Urinary bladder (tissue), 4 donors: ENCODE measurements at places on chromosomes 5 and 9. TPM values are rescaled to one million over a fixed set of nuclear protein-coding genes. Genes with fewer than 3 reads are reported as not detected.

- no peak for DNase-seq
Observed at GRCh38 chr5:116355819-116356601, 218.6 kb downstream of the SEMA6A start.

DNA sequence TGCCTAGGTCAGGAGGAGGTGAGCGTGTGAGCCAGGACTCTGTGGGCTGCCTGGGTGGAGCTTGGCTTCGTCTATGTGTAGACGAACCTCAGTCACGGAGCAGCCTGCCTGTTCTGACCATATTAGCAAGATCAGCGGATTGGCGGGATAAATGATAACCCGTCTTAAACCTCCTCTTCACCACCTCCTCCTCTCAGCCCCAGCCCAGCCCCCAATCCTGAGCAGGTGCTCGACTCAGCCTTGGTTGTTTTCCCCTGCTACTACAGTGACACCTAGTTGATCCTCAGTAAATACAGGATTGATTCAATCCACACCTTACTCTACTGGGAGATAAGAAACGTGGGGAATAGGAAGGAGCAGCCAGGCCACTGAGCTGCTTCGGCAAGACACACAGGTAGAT is 286.1 kb downstream of the IRX2 start:
- no peak for DNase-seq

GRCh38 chr5:154571325-154572035 is 93.5 kb upstream of the HAND1 start:
- no peak for DNase-seq

DNA sequence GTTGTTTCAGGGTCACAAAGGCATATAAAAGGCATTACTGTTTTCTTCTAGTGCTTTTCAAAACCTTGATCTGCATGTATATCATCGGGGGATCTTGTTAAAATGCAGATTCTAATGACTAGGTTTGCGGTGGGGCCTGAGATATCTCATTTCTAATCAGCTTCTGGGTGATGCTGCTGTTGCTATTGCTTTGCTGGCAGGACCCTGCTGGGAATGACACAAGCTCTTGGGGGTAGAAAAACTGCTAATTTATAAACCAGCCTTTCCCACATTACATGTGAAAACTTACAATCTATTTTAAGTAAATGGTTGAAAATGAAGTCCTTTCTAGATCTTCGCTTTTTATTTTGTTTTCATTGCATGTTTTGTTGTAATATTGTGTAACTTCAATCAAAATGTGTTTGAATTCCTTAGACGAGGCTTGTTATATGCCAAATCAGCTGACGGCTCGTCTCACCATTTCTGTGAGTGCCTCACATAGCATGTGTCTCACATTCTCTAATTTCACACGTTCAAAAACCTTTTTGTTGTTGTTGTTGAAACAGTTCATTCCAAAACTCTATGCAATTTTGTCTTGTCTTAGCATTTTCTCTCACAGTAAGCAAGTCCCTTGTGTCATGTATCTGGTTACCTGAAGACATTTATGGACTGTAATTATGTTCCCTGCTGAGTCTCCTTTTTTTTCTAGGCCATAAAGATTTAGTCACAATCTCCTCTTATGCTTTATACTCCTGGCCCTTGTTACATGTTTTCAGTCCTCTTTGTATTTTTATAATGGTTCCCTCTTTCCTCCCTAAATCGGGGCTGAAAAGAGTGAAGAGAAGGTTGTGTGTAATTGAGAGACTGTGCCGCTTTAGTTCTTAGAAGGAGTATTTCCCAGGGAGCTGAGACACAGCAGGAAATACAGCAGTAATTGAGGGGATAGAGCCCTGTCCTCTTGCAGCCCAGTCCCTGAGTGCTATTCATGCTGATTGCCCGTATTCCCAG is 521.0 kb upstream of the SEMA6A start:
- DNase-seq, result no peak

GRCh38 chr5:142881784-142882126 is 111.6 kb downstream of the ARHGAP26 start:
- no peak for DNase-seq

- DNase-seq, result no peak
Observed at GRCh38 chr5:135747824-135748223, 86.6 kb upstream of the SLC25A48 start.

DNA sequence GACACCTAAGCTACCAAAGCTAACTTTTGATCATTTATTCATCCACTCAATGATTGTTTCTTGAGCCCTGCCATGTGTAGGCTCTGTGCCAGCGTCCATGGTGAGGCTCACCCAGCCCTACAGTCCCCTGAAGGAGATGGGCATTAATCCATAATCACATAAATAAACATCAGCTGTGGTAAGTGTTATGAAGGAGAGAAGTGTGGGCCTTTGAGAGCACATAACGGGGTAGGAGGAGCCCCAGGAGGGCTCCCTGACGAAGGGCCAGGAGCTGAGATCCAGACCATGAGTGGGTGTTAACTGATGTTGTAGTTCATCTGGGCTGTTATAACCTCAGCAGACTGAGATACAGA is 53.9 kb upstream of the AFAP1L1 start:
- no peak for DNase-seq

DNA sequence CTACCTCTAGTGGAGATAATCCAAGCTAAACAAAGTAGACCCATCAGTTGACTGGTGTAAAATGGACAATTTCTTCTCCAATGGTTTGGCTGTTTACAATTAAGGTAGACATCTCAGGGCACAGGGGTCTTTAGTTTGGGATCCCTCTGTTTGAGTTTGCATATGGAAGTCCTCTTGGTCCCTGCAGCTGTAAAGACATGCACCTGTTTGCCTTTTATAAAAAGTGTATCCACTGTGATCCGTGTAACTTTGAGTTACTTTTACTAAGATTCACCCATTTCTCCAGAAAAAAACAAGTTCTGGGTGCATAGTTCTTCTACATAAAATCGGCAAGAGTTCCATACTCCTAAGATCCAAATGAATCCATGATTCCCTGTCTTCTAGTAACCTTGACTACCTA is 374.7 kb upstream of the ADAMTS16 start:
- DNase-seq, result no peak

Gene TMEM215
- not detected for polyA plus RNA-seq
